ENCODE measurements at places on chromosomes 5 and 9.

- DNase-seq = no peak
Observed at GRCh38 chr5:119468286-119468685, 16.0 kb downstream of the HSD17B4 start.

DNA sequence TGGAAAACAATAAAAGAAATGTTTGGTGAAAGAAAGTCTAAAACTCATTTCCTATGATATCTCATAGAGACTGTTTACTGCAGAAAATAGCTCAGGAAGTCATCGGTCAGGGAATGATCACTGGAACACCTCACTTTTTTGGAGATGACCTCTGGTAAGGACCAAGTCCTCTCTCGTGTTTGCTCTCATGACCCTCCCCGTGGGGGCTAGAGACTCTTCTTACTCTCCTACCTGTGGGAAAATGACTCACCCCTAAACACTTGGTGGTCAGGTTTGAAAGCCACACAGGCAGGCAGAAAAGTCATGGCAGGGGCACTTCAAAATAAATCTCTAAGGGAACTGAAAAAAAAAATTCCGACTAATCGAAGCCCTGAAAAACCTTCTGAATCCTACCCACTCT is 48.2 kb downstream of the FAM240B start:
- DNase-seq = no peak

DNA sequence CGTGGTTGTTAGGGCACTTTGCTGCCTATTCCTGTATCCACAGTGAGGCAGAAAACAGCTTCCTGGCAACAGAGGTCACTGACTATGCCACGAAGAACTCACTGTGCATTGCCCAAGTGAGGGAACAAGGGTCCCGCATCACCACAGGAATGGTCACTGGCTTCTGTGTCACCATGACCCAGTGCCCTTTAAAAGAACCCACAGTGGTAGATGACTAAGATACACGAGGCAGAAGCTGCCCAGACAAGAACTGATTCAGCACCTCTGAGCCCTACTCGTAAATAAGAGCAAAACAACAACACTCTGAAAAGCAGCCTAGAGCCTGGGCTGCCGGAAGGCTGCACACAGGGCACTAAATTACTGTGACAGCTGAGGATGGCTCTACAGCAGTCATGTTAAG is 236.6 kb upstream of the RASEF start:
- DNase-seq = no peak

DNA sequence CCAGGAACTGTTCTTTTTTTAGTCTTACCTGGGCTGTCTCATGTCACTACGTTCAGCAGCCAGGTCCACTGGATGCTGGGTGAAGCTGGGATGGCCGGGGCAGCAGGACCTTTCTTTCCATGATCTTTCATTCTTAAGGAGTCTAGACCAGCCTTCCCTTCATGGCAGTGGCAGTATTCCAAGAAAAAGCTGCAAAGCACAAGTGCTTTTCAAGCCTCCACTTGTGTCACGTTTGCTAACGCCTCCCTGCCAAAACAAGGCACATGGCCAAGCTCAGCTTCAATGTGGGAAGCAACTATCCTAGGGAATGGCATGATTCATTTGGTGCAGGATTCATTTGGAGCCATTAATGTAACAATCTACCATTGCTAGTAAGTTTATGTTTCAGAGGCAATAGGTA is 94.8 kb downstream of the RCL1 start:
- no peak for DNase-seq

DNA sequence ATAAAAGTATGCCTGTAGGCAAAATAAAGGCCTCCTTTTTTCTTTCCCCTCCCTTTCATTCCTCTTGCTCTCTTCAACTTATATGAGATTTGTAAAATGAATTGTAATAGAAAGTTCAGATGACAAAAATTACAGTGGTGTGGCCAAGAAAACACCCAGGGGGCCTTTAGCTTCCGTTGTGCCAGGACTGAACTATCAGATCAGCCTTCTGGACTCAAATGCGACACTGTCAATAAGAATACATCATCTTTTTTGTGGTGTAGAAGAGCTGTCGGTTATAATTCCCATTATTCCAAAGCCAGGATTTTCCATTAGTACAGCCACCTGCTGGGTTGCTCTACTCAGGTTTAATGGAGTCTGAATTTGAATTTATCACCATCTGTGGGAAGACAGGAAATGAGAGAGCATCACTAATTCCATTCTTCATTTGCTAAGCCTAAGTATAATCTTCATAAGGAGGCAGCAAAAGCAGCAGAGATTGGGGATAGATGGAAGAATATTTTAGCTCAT is 443.4 kb downstream of the ANXA1 start:
- no peak for DNase-seq

DNA sequence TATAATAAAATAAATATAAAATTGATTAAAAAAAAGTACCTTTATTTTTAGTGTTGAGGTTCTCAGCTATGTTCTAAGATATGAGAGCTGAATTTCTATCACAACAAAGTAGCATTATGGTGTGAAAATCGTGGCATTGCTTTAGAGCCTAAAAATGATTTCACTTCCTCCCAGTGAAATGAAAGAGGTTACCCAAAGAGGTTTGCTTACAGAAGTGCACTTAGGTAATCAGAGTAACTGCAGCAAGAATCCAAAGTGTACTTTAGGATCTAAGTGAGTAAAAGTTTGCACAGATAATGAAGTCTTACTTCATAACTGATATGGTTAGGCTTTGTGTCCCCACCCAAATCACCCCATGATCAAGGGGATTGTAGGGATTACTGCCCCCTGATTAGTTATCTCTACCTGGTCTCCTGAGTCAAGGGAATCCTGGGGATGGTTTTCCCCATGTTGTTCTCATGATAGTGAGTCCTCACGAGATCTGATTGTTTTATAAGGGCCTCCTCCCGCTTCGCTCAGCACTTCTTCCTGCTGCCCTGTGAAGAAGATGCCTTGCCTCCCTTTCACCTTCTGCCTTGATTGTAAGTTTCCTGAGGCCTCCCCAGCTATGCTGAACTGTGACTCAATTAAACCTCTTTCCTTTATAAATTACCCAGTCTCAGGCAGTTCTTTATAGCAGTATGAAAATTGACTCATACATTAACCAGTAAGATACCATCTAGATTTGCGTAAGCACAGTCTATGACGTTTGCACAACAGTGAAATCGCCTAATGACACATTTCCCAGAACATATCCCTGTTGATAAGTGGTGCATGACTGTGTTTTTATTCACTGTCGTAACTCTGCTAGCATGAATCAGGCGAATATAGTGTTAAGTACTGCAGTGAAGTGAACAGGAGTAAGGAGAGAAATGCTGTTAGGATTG is 40.3 kb upstream of the LRRC70 start:
- DNase-seq = no peak

DNA sequence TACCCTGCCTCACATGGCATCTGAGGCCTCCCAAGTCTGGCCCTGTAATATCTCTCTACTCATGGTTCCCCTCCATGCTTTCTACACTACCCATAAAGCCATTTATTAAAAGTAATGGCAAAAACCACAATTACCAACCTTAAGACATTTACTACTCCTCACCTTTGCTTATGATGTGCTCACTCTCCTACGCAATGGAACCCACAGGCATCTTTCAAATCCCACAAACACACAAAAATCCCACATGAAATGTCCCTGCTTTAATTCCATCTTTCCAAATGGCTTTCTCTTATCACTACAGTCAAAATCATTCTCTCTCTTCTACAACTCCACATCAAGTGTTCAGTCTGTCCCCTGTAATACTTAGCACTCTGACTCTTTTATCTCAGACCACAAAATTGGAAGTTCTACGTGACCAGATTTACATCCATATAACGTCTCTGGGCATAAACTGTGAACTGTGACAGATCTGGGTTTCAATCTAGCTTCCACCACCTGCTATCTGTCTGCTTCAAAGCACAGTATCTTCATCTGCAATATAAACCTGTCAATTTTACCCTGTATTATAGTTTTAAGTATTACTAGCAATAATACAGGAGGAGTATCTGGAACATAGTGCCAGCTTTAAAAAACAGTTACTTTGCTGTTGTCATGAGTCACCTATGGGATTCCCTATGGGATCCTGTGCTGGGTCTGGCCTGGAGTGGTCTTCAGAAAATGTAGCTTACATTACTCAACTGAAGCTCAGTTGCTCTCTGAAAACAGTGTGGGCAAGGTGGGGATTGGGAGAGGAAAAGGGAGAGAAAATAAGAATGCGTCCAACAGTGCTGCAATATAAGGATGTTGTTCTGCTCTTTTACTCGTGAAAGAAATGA is 137.1 kb upstream of the TRIM32 start:
- DNase-seq = no peak

DNA sequence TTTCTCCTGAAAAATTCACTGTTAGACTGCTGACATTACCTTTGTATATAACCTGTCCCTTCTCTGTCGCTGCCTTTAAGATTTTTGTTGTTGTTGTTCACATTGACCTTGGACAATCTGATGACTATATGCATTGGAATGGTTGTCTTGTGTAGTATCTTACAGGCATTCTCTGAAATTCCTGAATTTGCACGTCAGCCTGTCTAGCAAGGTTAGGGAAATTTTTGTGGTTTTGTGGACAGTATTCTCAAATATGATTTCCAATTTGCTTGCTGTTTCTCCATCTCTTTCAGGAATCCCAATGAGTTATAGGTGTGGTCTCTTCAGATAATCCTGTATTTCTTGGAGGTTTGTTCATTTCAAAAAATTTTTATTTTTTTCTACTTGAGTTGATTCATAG is 140.8 kb downstream of the PRR16 start:
- no peak for DNase-seq

DNA sequence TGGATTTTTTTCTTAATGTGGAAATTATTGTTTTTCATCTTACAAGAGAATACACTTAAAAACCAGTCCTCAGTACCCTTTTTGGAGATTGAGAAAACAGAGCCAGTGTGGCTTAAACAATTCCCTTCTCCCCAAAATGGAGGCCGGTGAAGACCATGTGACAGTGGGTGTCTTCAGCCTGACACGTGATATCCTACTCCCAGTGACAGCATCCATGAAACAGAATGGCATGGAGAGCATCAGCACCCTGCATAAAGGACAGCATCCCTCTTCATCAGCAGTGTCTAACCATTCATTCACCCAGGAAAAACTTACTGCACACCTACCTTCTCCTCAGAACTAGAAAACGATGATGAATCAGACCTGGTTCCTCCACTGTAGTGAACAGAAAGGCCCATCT is 103.4 kb upstream of the RAI14 start:
- DNase-seq = no peak

GRCh38 chr5:37837414-37838032 is 2.3 kb downstream of the GDNF start:
- no peak for DNase-seq

GRCh38 chr9:20664501-20664900 is 19.6 kb upstream of the FOCAD start:
- no peak for DNase-seq

DNA sequence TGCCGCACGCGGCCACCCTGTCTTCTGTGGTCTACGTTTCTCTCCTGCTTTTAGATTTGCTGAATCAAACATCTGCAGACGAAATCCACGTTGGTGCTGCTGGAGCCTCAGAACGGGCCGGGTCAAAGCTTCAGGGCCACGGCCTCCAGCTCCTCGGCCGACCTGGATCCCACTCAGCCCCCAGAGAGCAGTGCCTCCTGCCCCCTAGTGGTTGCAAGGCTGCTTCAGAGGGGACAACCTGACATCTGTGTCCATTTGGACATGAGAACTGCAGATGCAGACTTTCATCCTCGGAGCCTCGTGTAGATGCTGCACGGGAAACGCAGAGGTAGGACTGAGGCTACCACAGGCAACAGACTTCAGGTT is 23.0 kb upstream of the SLC6A3 start:
- DNase-seq = no peak

GRCh38 chr5:99929806-99930135 is 605.4 kb upstream of the FAM174A start:
- DNase-seq = no peak

- no peak for DNase-seq
Observed at GRCh38 chr9:35932735-35933134, 23.4 kb downstream of the SPAAR start.

DNA sequence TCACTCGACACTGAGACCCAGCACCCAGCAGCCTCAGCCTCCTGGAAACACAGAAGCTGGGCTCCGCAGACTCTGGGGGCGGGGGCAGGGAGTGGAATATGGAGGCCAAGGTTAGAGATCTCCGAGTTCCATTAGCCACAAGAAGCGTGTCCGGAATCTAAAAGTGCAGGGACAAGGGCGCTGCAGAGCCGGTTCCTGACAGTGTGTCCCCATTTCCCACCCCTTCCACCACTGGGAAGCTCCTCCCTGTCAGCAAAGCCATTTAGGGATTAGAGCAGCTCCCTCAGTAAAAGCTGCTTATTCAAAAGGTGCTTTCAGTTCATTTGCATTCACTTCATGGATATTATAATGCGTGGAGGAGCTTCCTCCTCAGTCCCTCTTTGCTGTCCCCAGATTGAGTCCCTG is 74.1 kb upstream of the HSPA9 start:
- no peak for DNase-seq

GRCh38 chr5:111513131-111513520 is 791 bp upstream of the STARD4 start:
- no peak for DNase-seq

GRCh38 chr5:149172709-149173505 is 31.6 kb downstream of the ABLIM3 start:
- no peak for DNase-seq

- no peak for DNase-seq
Observed at GRCh38 chr9:109349421-109349846, 28.6 kb upstream of the EPB41L4B start.

DNA sequence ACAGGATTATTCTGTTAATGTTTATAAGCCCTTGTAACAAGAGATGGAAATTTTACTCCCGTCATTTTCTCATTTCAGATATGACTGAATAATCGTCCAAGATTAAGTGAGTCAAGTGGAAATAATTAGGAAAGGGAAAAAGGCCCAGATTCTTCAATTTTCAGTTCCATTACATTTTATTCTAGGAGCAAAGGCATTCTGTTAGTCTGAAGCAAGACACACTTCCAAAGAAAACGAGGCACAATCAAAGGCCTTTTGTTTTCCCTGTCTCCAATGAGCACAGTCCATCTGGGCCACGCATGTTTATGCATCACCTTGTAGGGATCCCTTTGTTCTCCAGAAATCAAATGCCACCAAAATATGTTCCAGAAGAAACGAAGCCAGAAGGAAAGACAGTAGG is 382.9 kb upstream of the RFX3 start:
- no peak for DNase-seq

DNA sequence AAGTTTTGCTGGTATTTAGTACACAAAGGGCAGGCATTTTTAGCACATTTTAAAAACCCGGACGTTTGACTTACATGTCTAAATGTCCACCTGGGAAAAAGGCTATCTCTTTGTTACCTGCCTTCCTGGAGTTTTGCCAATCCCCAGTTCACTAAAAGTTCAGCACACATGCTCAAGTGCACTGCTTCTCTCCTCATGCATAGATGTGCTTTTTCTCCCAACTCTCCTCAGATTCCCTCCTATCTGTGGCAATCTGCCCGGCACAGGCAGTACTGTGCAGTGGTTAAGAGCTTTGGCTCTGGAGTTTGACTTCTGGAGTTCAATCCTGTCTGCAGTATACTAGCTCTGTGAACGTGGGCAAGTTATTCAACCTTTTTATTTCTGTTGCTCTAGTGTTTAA is 8.3 kb upstream of the CCNO start:
- no peak for DNase-seq

GRCh38 chr9:110141227-110141793 is 66.6 kb downstream of the C9orf152 start:
- DNase-seq = no peak

GRCh38 chr5:179699616-179700237 is 960 bp downstream of the CANX start:
- DNase-seq = no peak

- DNase-seq = no peak
Observed at GRCh38 chr9:89881431-89881830, 276.6 kb downstream of the GADD45G start.

All from effector memory CD4-positive, alpha-beta T cell (primary cell).